ENCODE measurements at places on chromosomes 16 and 17.
A peak's percentile ranks its signal among the peaks of the same experiment; 100 is the strongest.

- H3K27ac ChIP-seq, result peak overlapping the region; percentile 79
- peaks cover 14% of the 10 kb centered on the region for H3K4me1 ChIP-seq
- no peaks in the 10 kb centered on the region for H3K36me3 ChIP-seq
- peak overlapping the region; percentile 31 for H3K4me3 ChIP-seq
- DNase-seq, result peak; percentile 67
Measured at GRCh38 chr17:50361561-50362480, 11.2 kb downstream of the MRPL27 start.

DNA sequence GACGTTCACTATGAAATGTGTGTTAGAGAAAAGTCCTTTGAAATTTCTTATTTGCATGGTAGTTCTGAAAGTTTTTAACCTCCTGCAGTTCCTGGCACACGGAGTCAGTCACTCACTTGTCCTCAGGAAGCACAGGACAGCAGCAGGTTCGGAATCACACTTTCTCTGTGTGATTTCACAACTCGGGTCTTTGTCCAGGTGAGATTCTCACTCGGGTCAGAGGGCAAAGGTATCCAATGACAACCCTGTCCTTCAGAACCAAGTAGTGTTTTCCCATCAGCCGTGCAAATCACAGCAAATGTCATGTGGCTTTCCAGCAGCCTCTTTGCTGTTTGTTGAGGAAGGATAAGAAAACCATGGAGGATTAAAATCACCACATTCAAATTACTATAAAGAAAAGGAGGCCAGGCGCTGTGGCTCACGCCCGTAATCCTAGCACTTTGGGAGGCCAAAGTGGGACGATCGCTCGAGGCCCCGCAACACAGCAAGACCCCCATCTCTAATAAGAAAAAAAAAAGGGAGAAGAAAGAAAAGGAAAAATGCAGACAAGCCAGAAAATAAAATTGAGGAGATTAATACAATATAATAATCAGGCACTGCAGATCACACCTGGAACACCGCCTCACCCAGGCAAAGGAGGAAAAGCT is 22.0 kb downstream of the ADCY9 start:
- no peak overlapping the region for H3K27ac ChIP-seq
- DNase-seq, result no peak
- no peaks in the 10 kb centered on the region for H3K36me3 ChIP-seq
- no peaks in the 10 kb centered on the region for H3K4me1 ChIP-seq
- peaks cover 3% of the 10 kb centered on the region for H3K27me3 ChIP-seq

DNA sequence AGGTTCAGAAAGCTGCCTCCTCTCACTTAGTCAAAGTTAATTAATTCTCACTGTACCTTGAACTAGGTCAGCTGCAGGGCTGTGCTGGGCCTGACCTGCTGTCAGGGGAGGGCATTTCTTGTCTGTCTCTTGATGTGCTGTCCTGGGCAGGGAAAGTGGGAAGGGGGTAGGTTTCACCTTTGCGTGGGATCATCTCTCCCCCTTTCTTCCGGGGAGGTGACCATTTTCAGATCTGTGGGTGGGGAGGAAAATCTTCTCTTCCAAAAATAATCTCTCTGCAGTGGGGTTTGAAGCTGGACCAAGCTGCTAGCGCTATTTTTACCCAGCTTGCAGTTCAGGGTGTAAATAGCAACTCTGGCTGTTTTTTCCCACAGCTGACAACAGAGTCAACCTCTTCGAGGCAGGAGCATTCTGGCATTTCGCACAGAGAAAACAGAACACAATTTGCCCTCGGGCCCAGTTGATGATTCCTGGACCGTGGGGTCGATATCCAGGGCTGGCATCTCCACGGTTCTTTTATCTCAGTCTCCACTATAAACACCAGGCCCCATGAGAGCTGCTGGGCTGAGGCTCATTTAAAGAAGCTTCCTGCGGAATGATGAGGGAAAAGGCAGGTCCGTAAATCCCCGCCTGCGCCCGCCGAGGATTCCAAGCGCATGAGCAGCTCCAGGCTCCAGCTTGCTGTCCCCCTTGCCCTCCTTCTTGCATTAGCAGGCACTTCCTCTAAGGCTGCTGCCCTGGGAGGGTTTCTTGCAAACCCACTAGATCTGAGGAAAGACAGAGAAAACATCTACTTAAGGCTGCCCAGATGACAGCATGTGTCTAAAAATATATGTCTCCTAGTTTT is 93.9 kb downstream of the YPEL2 start:
- H3K4me3 ChIP-seq, result no peak overlapping the region
- no peaks in the 10 kb centered on the region for H3K36me3 ChIP-seq
- H3K27me3 ChIP-seq, result no peaks in the 10 kb centered on the region
- H3K4me1 ChIP-seq, result peaks cover 1% of the 10 kb centered on the region
- no peak overlapping the region for H3K27ac ChIP-seq

GRCh38 chr17:1137465-1137894 is 42.3 kb downstream of the ABR start:
- H3K4me1 ChIP-seq, result no peaks in the 10 kb centered on the region
- no peak overlapping the region for H3K4me3 ChIP-seq
- peak; percentile 23 for DNase-seq
- H3K27ac ChIP-seq, result peak overlapping the region; percentile 1
- H3K27me3 ChIP-seq, result no peaks in the 10 kb centered on the region
